Mammary microvascular endothelial cell (primary cell): ENCODE measurements at places on chromosomes 5 and 9. TPM values are rescaled to one million over a fixed set of nuclear protein-coding genes. Genes with fewer than 3 reads are reported as not detected.

The GDA gene
- total RNA-seq, result 2.7 TPM in 2 replicates

The TAF11L5 gene
- total RNA-seq, result not detected in 2 replicates

The SEMA4D gene
- 1.3 and 1.8 TPM in 2 replicates for total RNA-seq

The CDX1 gene
- not detected in 2 replicates for total RNA-seq

The SLC25A2 gene
- total RNA-seq, result 0.15 TPM in 1 of 2 replicates, not detected in the other

The GMCL2 gene
- not detected in 2 replicates for total RNA-seq

The DIRAS2 gene
- not detected in 2 replicates for total RNA-seq

The GLDC gene
- total RNA-seq, result 2.1 and 2.7 TPM in 2 replicates

The SLC35D2 gene
- 26.3 and 28.9 TPM in 2 replicates for total RNA-seq

The FOXD1 gene
- 0.05 and 0.33 TPM in 2 replicates for total RNA-seq

The SAXO1 gene
- total RNA-seq, result not detected in 2 replicates

The FSTL4 gene
- not detected in 2 replicates for total RNA-seq

The LRRTM2 gene
- 0.44 and 0.47 TPM in 2 replicates for total RNA-seq

The ENC1 gene
- 21.9 and 41.7 TPM in 2 replicates for total RNA-seq

The HTR4 gene
- not detected in 2 replicates for total RNA-seq
